ENCODE measurements at places on chromosomes 1 and 21.

GRCh38 chr1:55420929-55421716 lies 206.0 kb upstream of the USP24 start:
- no peak for DNase-seq

DNA sequence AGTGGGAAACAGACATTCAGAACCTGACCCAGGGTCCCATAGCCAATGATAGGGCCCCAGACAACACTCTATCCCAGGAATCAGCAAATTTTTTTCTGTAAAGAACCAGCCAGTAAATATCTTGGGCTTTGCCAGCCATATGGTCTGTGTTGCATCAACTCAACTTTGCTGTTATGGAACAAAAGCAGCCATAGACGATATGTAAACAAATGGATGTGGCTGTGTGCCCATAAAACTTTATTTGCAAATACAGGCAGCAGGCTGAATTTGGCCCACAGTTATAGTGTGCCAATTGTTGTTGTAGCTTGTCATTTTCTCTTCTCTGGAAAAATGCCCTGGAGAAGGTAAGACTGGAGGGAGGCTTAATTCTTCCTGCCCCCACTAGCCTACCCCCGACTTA lies 431.1 kb upstream of the VAMP3 start:
- no peak for DNase-seq

GRCh38 chr1:99672530-99673213 lies 26.8 kb downstream of the PALMD start:
- no peak for DNase-seq

DNA sequence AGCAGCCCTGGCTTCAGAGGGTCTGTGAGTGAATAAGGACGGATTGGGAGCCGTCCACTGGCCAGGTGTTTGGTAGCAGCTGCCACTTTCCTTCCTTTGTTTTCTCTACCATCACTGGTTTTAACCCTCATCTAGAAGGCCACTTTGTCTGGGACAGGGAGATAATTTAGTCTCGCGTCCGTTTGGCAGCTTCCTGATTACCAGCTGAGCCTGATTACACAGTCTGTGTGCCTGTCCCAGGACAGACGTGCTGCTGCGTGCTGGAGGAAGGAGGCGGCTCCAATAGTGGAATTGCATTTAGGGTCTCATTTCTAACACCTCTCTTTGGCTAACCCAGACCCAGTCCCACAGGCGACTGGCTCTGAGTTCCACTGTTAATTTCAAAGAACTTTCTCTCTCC lies 24.6 kb upstream of the CASQ2 start:
- no peak for DNase-seq

DNA sequence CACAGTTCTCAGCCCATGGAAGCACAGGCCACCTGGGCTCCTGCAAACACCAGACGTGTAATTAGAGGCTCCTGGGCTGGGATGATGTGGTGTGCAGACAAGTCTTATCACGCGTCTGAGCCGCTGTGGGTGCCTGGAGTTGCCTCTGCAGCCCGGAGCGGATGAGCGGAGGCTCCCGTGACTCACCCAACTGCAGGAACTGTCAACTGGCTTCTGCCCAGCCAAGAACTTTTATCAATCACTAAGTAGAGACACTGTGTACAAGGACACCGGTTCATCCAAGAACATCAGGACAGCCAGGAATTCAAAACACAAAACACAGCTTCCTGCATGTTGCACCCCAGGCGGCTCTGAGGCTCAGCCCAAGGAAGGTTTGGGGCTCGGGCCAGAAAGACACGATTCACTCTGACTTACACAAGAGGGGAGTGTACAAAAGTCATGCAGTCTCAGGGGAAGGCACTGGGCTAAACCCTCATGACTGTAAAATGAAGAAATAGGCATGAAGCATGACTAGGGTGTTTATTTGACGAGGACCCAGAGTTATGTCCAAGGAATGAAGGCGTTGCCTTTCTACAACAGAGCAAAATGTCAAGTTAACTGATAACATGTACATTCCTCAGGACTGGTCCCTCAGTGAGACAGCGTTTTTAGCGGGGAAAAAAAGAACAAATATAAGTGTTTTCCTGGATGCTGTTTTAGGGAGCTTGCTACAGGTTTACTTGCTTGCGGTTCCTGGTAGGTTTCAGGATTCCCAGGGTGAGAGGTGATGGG lies 21.1 kb downstream of the ERRFI1 start:
- peak; percentile 90 for DNase-seq

- no peak for DNase-seq
Measured at GRCh38 chr1:14555091-14555490, 43.4 kb upstream of the KAZN start.

GRCh38 chr1:29575277-29575676 lies 339.0 kb downstream of the PTPRU start:
- no peak for DNase-seq

- DNase-seq: no peak
Measured at GRCh38 chr1:200530623-200531261, 89.8 kb downstream of the KIF14 start.

DNA sequence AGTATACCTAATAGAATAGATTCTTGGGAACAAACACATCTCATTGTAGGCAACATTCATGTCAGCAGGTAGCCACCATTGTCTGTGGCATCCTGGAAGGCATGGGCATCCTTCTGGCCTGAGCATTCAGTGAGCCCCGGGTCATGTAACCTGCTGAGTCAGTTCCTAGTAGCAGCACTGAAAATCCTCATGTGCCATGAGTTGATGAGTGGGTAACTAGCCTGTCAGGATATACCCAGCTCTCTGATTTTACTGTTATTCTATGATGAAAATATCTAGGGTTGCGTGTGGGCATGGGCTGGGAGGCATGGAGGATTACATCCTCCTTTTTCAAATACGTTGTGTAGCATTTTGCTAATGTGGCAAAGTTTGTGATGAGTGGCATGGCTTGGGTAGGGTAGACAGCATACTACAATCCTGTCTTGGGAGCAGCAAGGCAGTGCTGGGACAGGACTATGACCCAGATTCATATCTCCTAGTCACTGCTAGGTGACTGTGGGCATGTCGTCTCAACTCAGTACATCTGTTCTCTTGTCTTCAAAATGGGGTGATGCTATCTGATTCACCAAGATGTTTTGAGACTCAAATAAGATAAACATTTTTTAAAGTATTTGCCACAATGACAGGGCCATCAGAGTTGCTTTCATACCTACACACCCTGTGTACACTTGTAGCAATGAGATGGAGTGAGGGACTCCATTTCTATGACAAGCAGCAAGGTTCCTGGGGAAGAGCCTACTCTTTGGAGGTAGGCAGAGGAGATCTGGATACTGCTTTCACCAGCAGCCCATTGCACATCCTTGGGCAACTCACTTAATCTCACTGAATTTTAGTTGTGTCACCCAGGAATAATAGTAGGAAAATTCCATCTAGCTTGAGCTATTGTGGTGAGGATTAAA lies 62.5 kb downstream of the CD58 start:
- DNase-seq: no peak

DNA sequence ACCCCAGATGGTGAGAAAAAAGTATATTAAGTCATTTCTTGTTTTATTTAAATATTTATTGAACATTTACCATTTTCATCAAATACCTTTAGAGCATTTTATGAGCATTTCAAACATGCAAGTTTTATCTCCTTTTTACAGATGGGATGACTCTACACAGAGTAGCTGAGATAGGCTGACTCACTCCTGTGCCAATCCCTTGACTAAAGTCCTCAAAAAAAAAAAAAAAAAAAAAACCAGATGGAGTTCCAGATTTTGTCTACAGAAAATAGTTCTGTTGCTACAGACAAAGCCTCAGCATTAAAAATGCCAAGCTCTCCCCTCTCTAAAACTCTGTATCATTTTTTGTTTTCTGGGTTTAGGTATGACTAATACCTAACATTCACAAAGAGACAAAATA lies 303.0 kb upstream of the PLD5 start:
- no peak for DNase-seq

GRCh38 chr21:32492376-32492775 lies 79.9 kb downstream of the EVA1C start:
- no peak for DNase-seq

GRCh38 chr1:236041631-236042618 lies 23.0 kb downstream of the NID1 start:
- DNase-seq: no peak

GRCh38 chr1:84582802-84583587 lies 8.8 kb upstream of the CTBS start:
- no peak for DNase-seq

Data from AG09319 (cell line).